Panc1 (cell line): ENCODE measurements at places on chromosomes 7 and 10.

DNA sequence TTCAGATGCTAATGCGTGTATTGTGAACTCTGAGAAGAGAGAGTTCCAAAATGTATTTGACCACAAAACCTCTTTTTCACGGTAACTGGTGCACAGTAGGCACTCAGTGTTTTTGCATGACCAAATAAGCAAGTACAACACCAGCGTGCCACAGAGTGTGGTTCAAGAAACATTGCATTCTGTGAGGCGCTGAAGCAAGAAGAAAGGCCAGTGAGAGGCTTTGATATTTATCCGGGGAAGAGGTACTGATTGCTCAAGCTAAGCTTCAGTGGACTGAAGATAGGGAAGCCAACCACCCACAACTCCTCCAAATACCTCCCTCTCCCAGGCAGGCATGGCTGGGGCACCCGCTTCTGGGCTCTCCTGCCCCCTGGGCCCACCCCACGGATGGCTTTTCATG is 611.2 kb downstream of the SDK1 start:
- no peak for DNase-seq

DNA sequence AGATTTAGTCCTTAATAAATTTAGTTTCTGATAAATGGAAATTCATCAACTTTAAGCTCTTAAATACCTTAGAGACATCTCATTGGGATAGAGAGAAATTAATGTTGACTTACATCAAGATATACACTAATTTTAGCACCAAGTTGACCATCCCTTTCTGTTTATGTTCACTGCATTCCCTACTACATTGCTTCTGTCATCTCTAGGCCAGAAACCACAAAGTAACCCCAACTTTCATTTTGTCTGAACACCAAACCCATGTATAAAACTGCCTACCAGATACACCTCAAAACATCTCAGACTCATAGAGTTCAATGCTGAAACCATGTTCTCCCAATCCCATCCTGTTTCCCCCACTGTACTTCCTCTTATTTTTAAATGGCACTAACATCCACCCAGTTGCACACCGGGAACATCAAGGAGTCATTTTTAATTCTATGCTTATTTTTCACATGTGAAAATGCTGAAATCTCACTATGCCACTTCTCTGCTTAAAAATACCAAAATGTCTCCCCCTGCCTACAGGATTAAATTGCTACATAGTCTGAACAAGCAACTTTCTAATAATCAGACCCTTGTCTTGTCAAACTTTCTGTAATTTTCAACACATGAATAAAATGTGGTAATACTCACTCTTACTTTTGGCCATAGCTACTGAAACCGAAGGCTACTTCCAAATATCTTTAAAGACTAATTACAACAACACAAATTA is 201.6 kb downstream of the SEMA3D start:
- DNase-seq = no peak

DNA sequence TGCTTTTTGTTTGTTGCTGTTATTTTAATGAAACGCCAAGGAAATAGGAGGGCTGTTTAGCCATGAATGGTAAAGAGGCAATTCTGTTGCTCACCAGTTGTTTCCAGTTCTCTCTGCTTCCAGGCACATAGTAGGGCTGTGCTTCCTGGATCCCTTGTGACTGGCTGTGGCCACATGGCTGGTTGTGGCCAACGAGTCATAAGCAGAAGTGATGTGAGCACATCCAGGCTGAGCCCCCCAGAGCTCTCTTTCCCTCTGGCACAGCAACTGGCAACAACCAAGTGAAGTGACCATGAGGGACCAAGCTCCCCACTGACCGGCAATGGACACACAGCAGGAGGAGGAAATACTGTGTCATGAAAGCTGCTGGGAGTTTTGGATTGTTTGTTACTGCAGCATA is 10.3 kb downstream of the GRID1 start:
- DNase-seq = no peak

DNA sequence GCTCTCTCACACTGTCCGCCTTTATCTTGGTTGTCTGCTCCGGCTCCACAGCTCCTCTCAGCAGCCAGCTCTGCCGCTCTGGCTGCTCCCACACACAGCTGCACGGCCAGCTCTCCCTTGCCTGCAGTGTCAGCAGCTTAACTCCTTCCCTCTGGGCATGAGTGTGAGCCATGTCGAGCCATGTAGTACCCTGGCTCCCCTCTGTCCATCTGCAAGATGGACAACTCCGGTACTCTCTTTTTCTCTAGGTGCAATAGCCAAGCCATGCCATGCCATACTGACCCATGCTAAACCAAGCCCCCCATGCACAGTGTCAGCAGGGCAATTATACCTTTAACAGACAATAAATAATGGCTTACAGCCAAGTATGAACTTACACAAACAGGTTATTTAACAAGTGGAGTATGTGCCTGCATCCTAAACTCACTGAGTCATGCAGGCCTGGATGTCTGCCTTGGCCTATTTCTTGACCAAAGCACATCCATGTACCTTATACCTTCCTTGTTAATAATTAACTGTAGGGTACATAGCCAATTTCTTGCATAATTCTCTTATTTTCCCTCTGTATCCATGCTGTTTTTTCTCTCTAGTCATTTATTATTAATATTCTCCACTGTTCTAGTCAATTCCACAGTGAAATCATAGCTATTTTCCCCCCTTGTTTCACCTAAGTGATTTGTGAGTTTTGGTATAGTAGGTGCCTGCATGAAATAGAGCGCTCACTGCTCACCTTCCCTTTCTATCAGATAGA is 170.9 kb downstream of the CDK14 start:
- DNase-seq = no peak

- no peak for DNase-seq
Observed at GRCh38 chr10:124621637-124622036, 122.5 kb downstream of the FAM53B start.

- no peak for DNase-seq
Observed at GRCh38 chr7:105496521-105496920, 25.6 kb downstream of the PUS7 start.

DNA sequence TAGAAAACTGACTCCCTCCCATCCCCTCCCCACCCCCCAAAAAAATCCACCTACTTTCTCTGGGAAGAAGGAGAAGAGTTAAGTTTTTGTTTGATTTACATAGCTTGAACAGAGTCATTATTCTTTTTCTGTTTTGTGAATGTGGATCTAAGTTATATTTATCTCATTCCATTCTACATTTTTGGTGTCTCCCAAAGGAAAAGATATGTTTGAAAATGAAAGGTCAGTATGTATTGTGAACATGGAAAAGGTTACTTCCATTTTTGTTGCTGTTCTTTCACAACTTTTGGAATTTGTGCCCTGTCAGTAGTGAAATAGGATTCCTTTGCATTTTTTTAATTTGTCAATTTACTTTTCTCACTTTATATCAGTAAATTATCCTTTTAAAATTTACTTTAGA is 547.9 kb downstream of the SUGCT start:
- DNase-seq = no peak

DNA sequence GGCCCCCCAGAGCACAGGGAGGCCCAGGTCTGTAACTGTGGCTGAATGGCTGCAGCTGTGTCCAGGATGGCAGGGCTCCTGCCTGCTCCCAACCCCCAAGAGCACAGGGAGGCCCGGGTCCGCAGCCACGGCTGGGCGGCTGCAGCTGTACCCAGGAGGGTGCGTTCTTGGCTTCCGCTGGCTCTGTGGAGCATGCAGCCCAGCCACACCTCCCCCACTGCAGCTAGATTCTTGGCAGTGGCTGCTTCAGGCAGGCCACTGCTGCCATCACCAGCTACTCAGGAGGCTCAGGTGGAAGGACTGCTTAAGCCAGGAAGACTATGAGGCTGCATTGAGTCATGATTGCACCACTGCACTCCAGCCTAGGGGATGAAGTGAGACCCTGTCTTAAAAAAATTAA is 27.9 kb downstream of the C7orf25 start:
- no peak for DNase-seq

DNA sequence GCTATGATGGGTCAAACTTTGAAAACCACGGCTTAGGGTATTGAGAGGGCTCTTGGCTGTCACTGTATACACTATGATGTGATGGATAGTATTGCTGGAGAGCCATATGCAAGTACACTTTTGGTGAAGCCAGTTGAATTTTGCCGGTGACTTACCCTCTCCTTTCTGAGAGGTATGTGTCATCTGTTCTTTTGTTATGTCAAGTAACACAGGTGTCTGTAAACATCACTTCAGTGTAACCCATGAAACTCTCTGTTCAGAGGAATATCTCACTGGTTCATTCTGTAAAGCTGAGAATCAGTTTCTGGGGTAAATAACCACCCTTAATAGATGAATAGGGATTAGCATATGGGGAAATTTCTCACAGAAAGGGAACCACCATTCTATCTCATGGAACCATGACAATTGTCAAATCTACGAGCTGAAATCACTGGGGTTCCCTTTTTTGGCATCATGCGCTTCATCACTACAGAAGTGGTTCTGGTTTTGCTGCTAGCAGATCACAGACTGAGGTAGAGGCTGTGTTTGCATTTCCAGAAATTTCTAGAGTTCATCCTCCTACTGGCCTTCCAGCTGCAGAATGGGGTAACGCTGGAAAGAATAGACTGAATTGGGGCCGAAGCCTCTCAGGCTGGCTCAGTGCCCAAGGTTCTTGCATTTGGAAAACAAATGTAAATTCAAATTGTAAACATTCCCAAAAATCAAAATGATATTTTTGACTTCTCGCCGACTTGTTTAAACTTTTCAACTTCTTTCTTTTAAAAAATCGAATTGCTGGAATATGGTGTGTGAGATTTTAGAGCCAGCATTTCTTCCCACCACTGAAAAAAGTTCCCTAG is 83.3 kb upstream of the CREB5 start:
- DNase-seq = no peak

GRCh38 chr10:29469481-29470354 is 165.1 kb downstream of the SVIL start:
- DNase-seq = no peak

DNA sequence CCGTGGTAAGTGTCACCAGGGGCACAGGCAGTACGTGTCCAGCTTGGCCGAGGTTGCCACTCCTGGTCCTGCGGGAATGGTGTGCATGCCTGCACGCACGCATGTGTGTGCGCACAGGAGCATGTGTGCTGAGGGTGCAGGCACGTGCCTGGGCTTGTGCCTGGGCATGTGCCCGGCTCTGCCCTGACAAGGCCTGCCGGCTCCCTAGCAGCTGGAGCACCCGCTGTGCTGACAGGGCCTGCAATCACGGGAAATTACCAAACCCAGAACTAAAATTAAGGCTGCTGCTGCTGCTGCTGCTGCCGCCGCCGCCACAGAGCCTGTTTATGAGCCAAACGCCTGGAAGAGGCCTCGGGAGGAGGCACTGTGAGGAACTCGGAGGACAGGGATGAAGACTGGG is 28.7 kb downstream of the GHRHR start:
- DNase-seq = no peak

DNA sequence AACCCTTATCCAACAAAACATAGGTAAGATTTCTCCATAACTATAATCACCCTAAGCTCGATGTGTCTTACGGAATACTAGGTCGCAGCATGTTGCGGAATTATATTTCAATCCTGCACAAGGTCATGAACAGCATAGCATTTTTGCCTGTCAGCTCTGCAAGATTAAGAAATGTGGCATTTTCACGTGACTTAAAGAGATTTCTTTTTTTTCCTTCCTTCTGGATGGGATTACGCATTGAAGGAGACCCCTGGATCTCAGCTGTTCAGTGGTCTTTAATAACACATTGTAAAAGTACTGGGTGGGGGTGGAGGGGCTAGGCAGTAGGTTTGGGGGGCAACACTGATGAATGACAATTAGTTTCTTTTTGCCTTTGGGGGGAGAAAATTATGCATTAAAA is 106.7 kb downstream of the CUBN start:
- no peak for DNase-seq

DNA sequence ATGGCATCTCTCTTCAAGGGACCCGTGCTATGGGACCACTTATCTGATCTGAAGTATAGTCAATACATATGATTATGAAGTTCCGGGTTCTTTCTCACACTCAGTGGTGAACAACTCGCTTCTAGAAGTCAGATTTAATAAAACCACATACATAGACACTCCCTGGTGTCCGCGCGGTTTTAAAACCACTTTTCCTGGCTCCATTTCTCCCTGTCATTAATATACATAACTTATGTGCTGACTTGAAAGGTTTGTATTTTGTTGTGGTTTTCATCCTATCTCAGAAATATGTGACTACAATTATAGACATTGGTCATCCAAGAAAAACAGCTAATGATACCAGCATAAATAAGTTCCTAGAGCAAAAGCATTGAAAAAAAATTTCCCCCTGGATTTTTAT is 34.0 kb downstream of the SVIL start:
- DNase-seq = no peak

GRCh38 chr7:66185680-66186187 is 19.4 kb upstream of the TPST1 start:
- DNase-seq = no peak

DNA sequence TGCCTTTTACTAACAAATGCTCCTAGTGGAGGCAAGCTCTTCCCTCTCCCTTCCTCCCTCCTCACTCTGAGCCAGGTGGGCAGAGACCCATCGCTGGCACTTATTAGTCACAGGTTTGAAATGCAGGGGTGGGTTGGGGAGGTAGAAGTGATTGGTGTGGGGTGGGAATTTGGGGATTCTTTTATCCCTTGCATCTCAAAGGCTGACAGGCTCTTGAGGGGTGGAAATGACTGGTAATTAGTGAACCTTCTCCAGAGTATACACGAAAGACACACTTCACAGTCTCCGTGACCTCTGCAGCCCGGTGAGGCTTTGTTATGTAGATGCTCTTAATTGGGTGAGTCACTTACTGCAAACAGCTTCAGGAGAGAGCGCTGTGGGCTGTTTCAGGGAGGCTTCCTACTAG is 13.9 kb upstream of the LRMDA start:
- no peak for DNase-seq

GRCh38 chr7:129616530-129616929 is 5.0 kb downstream of the NRF1 start:
- DNase-seq = no peak

DNA sequence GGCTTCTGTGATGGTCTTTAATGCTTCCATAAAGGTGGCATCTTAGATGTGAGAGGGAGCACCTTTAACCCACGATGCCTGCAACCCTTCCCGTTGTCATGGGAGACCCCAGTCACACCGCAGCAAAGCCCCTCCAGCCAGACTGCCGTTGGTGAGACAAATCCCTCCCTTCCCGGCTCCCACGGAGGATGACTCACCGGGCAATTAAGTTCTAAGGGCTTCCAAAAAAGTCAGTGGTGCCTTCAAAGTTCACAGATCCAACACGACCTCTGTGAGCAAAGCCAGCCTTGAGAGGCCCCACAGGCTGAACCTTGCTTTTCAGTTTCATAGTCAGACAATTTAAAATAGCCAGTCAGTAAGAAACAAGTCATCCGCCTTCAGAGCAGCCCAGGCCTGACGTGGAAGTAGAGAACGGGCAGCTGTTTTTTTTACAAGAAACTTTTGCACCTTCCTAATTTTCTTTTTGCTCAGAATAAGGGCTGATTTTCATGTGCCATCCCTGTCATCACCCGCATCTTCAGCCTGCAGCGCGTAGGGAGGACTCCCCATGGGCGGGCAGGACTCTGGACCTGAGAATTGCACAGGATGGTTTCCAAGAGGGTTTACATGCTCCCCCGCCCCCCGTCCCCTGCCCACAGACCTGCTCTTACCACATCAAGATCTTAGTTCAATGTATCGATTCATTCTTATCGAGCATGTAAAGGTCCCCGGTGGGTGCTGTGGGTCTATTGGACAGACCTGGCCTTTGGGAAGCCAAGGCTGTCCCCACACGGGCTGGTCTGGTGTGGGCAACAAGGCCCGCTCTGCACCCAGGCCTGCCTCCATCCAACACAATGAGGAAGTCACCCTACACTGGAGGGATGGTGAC is 333.9 kb downstream of the DNAJB6 start:
- DNase-seq = no peak
